Mucosa of gallbladder (tissue), 1 donor: ENCODE measurements at places on chromosomes 6 and 20.

- peak; percentile 66 for DNase-seq
These were observed 24.6 kb downstream of the TBXT start for GRCh38 chr6:166143011-166143410.

DNA sequence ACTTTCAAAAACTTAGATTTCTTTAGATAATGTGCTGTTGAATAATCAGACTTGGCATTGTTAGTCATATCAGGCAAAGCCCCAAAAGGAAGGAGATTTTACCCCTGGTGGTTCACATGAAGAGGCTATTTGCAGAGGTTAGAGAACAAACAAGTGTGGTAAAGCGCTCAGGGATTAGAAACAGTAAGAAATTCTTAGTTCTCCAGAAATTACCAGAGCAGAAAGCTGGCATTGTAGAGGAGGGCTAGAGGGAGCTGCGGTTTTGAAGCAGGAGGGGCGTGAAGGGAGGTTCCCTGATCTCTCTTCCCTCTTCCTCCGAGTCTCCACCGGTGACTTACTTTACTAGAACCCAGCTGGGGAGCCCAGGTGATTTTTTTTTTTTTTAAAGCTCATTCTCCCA, 10.2 kb downstream of the MYO6 start:
- DNase-seq, result no peak

GRCh38 chr6:46263707-46264086, 92.9 kb upstream of the ENPP5 start:
- no peak for DNase-seq

DNA sequence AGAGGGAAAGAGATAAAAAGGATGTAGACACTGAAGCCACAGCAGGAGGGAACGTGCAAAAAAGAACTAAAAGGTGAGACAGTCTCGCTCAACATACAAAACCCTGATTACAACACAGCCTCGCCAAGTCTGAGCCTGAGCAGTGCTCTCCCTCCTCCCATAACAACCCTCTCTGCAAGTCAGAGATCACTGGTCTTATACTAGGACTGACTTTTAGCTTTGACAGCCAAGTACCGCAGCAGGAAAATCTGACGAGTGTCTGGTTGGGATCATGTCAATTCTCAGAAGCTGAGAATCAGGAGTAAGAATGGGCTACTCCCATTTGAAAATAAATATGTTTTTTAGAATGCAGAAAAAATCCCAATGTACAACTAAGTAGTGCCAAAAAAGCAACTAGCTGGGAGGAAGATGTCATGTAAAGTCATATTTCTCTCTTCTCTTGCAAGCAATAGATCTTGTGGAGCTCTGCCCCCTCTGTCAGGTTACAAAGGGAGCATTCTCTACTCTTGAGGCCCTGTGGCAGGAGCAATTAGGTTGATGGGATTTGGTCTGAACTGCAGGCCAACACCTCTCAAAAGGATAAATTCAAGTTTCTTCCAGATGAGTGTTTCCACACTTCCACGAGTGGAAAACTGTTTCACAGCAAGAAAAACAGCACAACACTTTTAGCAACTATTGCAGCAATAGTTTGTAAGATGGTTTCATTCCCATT, 118.9 kb upstream of the COL21A1 start:
- no peak for DNase-seq

- no peak for DNase-seq
These were observed 11.1 kb downstream of the GLP1R start for GRCh38 chr6:39059496-39060310.

DNA sequence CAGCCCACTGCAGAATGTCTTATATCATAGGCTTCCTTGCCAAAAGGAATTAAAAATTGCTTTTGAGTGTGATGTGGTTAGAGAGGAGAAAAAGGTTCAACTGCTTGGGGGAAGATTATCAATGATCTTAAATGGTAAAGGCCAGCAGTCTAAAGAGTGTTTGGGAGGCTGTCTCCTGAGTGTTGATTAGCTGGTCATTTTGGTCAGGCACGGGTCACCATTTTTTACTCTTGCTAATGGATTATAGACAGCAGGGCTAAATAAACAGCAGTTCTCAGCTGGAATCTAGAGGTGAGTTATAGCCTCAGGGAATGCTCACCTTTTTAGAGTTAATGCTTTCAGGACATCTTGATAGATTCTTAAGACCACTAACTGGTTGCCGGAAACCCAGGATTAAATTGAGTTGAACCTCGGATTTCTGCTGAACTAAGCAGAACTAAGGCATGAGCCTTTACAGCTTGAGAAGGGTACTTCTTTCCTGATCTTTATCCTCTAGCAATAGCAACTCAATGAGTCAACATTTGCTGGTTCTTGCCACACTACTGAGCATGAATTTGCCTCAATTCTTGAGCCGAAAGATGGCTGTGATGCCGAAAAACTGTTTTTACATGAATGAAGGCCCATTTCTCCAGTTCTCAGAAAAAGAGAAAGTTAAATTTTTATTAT, 120.4 kb downstream of the LRRC1 start:
- DNase-seq, result no peak

DNA sequence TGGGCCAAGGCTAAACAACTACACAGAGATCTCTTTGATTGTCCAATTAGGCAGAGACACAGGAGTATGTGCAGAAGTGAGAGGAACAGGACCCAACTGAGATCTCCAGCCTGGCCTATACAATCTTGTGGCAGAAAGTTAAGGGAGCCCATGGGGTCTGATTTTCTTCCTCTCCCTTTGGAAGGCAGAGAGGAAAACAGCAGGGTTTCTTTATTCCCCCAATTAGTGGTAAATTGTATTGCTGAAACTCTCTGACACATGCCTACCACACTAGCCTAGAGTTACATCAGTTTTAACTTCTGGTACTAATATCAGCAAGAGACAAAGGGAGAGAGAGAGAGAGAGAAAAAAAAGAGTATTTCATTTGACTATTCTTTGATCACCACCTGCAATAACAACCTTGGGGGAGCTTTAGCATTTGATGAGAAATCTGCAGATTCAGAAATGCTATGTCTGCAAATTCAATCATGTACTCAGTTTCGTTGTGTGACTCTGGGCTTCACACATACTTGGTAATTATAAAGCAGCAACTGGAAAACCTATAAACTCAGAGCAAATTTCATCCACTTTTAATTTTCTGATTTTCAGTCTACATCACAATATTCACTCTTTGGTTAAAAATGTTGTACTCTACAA, 260.3 kb upstream of the SPTLC3 start:
- no peak for DNase-seq

- DNase-seq, result no peak
These were observed 42.0 kb downstream of the PGM3 start for GRCh38 chr6:83151114-83151513.

GRCh38 chr20:46341074-46342009, 33.0 kb upstream of the CDH22 start:
- DNase-seq, result no peak

- DNase-seq, result no peak
These were observed 282.7 kb downstream of the TBC1D7 start for GRCh38 chr6:13045676-13046075.

DNA sequence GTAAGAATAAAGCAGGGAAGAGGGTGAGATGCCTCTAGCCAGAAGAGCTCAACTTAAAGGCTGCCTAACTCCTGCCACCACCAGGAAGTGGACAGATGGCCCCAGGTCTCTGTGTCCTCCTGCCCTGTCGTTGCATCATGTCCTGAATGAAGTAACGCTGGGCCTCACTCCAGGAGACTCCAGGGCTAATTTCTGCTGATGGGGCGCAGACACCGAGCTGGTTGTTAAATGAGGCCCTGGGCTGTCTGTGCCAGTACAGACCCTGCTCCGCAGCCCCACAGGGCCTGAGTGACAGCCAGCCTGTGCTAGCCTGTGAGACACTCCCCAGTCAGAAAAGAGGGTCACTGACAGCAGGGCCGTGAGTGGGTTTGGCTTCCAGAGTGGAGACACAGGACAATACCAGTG, 6.5 kb downstream of the IP6K3 start:
- DNase-seq, result no peak

DNA sequence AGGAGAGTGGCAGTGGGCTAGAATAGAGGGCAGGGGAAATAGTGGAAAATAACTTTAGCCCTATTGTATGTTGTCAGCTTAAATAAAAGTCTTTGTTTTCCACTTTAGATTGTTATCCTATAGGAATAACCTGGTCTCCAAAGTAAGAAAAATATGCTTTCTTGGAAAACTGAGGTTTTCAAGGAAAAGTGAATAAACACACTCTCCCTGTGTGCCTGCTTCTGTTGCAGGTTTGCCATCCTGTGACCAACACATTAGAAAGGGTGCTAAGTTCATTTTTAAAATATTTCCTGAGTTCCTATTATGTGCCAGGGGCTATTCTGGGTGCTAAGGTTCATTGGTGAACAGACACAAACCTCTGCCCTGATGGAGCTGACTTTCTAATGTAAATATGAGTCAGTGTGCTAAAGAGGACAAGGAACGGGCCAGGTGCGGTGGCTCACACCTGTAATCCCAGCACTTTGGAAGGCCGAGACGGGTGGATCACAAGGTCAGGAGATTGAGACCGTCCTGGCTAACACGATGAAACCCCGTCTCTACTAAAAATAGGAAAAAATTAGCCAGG, 23.5 kb downstream of the BICRAL start:
- DNase-seq, result no peak

DNA sequence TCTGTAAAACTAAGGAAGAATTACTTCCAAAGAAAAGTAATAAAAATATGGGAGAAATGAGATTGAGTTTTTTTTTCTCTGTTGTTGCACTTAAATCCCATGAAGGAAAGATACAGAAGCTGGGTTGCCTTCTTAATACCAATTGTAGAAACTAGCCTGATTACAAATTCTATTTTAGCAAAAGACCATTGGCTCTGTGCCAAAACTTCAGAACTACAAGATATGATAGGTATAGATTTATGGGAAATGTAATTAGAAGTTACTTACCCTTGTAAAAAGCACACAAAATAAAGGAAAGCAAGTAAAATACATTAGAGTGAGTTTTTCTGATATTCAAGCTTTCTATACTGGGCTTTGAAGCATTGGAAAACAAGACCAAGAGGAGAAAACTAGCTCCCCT, 73.5 kb upstream of the SCGN start:
- no peak for DNase-seq

GRCh38 chr20:4457566-4458543, 263.9 kb upstream of the PRND start:
- no peak for DNase-seq

DNA sequence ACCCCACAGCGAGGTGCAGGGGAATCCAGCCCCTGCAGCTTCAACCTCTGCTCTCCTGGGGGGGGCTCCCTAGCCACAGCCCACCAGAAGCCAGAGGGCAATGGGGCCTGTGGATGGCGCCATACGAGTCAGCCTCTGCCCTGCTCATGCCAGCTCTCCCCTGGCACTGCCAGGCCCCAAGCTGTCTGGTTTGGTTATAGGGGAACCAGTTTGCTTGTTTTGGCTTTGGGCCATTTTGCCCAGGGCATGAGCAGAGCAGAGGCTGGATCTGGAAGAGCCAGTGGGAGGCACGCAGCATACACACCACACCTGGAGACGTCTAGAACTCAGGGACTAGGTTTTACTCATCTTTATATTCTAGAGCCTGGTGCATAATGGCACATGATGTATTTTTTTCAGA, 66.7 kb upstream of the SLC22A16 start:
- peak; percentile 41 for DNase-seq

DNA sequence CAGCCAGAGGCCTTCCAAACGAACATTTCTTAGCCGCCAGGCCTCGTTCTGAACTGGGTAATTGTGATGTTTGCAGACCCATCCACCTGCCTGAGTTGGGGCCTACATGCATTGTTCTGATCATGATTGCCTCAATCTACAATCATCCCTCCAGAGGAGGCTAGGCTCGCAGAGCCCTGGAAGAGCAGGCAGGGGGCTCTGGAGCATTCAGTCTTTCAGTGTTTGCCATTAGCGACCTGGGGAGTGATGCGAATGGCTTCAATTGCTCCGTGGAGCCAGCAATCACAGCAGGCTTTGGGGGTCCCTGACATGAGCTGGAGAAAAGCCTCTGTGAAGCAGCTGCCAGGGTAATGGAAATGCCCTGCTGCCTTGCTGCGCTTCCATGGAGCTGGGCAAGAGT, 22.0 kb downstream of the SNAP25 start:
- no peak for DNase-seq

GRCh38 chr6:138115201-138115600, 8.0 kb upstream of the PERP start:
- no peak for DNase-seq

DNA sequence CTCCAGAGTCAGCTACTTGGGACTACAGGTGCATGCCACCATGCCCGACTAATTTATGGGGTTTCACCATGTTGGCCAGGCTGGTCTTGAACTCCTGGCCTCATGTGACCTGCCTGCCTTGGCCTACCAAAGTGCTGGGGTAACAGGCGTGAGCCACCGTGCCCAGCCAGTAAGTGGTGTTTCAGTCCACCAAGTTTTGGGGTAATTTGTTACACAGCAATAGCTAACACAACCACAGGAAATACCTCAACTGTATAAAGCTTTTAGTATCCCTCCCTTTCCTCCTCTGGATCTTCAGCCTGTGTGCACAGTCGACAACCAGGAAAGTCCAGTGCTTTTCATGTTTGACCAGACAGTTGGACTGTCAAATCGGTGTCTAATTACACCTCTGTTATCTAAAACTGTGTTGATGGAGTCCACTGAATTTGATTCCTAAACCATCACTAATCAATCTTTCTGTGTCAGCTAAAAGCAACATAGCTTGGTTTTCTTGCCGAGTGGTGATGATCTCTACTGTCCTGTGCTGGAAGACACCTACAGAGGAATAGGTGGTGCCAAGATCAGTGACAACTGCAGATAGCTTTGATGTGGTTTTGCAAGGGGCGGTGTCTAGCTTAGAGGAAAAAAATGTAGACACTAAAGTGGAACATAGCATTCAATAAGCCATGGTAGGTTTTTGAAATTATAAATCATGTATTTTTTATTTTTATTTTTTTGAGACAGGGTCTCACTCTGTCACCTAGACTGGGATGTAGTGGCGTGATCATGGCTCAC, 22.2 kb upstream of the ZBTB2 start:
- DNase-seq, result no peak

DNA sequence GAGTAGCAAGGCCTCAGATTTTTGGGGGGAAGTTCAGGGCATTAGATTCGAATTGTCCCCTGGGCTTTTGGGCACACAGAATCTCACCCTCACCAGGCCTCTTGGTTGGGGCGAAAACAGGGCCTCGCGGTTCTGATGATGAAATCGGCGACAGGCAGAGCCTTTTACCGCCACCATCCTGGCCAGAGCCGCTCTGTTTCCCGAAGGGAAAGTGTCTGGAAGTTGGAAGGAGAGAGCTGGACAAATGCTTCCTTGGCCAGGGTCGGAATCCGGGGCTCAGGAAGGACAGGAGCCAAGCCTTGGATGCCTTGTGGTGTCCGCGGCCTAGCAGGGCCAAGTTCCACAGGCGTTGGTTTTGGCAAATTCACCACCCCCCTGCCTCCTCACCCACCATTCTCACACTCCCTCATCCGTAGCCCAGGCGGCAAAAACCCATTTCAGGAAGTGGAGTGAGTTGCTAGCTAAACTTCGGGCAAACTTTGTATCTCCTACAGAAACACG, 3.5 kb upstream of the TFAP2A start:
- no peak for DNase-seq
